NCI-H1436 (cell line): ENCODE measurements at places on chromosomes 1 and 21.

DNA sequence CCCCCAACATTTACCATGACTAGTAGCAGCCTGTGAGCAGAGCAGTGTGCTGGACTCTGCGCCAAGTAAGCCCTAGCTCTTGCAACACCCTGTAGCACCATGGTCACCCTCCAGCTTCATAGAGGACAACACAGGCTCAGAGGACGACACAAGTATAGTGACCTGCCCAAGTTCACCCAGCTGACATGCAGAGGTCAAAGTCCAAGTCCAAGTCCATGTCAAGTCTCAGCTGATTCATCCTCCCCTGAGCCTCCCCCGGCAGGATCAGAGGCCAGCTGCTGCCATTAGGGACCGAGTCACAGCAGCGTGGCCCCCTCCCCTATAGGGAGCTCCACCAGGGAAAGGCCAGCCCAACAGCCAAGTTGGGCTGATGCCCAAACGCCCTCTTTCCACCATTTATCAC lies 15.9 kb downstream of the SDC3 start:
- DNase-seq = no peak

DNA sequence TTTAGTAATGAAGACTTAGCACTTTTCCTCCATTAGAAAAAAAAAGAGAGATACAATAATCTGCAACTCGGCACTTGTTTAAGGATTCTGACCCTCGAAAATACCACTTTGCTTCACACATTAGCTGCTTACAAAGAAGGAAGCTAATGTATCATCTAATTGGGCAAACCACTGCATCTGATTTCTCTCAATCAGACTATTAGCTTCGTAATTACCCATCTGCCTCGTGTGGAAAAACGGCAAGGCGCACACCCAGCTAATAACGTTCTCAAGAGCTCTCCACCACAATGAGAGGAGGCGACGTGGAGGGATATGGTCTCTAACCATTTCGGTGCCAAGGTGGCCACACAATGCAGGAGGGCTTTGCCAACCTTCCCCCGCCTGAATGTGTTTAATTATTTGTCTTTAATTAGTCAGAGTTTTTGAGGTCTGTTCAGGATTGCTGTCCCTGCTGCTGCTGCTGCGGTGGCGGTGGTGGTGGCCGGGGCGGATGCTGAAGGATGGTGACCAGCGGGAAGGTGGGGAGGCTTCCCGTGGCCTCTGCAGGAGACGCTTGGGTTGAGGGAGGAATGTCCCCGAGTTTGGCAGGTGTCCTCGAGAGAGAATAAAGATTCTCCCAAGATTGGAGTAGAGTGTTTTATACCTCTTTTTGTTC lies 374.5 kb downstream of the RPS6KC1 start:
- DNase-seq = peak; percentile 97

- DNase-seq = no peak
These were observed 98.8 kb downstream of the RASAL2 start for GRCh38 chr1:178192686-178193085.

- no peak for DNase-seq
These were observed 120.2 kb downstream of the PLD5 start for GRCh38 chr1:242404296-242404695.

DNA sequence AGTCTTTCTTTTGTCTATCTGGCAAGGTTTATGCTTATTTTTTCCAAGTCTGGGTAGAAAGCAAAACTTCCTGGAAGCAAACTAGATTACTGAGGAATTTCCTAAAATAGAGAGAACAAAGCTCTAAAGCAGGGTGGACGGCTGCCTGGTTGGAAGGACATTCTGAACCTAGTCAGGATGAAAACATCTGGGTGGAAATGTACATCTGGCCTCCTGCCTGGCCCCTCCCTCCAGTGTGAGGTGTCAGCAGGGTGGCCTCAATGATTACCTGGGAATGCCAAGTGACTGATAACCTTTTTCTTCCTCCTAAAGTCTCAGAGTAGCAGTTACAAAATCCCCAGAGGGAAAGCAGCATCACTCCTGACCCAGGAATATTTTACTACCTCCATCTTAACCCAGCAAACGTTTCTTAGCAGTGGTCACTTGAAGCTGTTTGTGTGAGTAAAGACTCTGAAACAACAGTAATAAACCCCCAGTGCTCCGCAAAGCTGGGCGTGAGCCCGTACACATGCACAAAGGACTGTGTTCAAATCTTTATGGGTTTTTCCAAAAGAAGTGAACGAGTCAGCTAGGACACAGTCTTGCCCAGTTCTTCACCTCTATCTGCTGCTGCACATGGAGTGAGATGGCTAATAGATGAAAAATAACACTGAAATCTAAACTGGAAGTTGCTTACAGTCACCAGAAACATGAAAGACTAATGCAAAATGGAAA lies 18.9 kb downstream of the ANGPTL7 start:
- no peak for DNase-seq

- DNase-seq = no peak
These were observed 55.3 kb upstream of the HNRNPU start for GRCh38 chr1:244919320-244920282.

DNA sequence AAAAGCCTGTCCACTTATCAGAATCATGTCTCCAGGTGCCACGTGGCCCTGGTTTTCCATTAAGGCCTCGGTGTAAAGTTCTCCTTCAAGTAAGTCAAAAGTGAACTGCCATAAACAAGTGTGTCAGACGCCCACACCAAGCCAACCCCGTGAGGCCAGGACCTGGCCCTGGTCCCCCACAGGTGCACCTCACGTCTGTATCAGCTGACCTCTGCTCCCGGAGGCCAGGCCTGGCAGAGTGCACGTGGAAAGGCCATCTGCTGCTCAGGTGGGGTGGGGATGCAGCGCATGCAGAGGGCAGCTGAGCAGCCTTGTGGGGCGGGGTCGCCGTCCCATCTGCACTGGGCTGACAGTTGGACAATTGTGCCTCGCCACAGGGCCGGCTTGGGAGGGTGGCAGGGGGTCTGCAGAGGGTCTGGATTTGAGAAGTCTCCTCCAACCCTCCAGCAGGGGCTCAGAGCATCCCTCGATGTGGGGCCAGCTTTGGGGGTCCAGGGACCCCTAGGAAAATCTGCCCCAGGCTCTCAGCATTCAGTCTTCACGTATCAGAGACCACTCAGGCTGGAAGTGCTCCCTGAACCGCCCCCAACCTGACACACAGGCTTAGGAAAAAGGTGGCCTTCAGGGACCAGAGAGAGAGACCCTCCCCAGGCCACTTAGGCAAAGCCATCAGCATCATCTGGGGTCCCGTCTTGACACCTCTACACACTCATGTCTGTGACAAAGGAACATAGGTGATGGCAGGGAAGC lies 3.0 kb downstream of the SLC19A1 start:
- no peak for DNase-seq

DNA sequence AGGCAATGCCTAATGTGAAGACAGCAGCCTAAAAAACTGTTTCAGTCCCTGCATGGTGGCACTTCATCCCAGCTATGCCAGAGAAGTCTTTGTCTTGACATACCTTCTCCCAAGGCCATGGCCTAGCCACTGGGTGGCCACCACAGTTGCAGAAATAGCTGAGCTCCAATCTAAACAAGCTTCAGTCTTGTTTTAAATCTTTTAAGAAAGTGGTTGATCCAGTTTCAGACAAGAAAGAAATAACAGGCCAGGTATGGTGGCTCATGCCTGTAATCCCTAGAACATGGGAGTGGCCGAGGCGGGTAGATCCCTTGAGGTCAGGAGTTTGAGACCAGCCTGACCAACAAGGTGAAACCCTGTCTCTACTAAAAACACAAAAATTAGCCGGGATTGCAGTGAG lies 600.0 kb upstream of the PLXNA2 start:
- DNase-seq = no peak

- no peak for DNase-seq
These were observed 331.3 kb upstream of the SNX7 start for GRCh38 chr1:98330224-98330623.

- DNase-seq = no peak
These were observed 1111.7 kb upstream of the B3GALT2 start for GRCh38 chr1:194298007-194298598.

DNA sequence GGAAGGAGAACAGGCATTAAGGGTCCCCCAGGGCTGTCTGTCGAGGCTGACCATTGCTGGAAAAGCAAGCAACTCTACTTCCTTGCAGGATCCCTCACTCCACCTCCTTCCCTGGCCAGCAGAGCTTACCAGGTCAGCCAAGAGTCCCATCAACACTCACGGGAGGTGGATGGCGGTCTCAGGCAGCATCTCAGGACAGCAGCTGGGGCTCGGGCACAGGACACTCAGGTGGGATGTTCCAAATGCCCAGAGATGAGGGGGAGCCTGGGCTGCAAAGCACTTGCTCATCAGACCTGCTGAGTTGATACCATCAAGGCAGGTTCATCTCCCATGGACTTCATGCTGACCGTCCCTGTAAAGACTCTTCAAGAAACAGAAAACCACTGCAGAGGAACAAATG lies 559.8 kb downstream of the NPHP4 start:
- no peak for DNase-seq

DNA sequence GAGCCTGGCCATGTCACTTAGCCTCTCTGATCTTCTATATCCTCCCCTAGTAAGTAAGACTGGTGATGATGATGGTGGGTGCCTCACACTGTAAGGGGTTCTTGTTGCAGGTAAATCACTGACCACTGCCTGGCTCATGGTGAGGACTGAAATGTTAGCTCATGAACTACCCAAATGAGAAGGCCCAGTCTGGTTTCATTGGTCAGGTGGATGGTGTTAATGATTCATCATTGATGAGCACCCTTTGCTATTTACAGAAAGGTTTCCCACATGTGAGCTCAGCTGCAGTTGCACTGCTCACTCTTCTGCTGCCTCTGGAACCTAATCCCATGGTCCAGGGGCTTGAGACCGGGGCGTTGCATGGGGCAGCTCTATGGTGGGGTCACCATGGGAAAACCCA lies 417.7 kb downstream of the PRDM2 start:
- no peak for DNase-seq

DNA sequence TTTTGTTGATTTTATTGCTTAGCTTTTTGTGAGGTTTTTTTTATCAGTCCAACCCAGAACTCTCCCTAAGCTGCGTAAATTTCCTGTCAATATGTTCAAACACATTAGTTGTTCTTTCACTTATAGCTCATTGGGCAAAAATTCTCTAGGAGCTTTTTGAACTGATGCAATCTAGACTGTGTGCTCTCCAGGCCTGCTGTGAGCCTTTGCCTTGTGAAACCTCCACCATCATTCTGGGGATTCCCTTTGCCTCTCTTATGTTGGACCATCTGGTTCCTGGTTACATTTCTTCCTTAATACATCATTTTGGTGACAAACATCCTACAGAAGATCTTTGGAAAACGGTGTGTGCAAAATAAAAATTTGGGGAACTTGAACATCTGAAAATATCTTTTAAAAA lies 247.2 kb downstream of the LRRC7 start:
- DNase-seq = no peak

DNA sequence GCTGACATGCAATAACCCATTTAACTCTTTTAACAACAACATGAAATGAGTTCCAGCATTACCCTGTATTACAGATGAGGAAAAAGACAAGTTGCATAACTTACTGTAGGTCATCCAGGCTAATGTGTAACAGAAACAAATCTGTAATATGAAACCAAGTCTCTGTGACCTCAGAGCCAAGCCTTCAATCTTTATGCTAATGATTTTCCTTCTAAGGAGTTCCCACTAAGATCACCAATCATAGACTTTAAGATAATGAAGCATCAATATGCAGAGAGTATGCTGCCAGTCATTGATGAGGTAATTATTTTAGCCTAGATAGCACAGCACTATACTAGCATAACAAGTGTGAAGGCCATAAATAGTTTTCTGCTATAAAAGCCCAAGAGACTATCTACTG lies 35.6 kb upstream of the RNPC3 start:
- DNase-seq = no peak

GRCh38 chr21:41678924-41679318 lies 87.9 kb downstream of the RIPK4 start:
- DNase-seq = peak; percentile 88

- no peak for DNase-seq
These were observed 67.8 kb downstream of the FASLG start for GRCh38 chr1:172726740-172727139.

DNA sequence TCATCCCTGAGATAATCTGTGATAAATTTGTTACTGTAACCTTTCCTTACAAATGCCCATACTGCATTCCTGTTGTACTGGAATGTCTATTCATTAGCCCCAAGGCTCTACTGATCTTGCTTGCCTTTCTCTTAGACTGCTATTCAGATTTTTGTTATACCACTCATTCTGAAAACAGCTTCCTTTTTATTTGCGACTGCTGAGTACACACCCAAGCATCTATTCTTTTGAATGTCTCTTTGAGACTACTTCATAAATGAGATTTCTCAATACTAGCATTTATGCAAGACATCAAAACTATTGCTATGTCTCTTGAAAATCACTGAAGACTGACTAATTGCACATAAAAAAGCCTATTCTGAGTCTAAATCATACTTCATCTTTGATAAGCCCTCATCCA lies 38.6 kb downstream of the DENND1B start:
- DNase-seq = no peak

DNA sequence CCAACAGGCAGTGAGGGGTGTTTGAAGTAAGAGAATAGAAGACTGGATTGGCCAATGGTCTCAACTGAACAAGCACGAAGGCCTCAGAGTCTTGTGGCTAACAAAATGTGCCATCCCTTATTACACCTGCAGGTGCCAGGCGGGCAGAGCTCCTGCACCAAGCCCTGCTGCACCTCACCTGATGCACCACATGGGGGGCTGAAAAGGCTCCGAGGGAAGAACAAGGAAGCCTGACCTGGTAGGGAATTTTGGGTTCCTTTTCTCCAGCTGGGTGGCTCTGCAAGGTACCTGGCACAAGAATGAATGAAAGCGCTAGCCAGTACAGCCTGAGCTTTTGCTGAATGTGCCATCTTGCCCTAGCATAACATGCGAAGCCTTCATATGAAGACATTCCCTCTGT lies 9.7 kb downstream of the HSD3B1 start:
- DNase-seq = no peak

DNA sequence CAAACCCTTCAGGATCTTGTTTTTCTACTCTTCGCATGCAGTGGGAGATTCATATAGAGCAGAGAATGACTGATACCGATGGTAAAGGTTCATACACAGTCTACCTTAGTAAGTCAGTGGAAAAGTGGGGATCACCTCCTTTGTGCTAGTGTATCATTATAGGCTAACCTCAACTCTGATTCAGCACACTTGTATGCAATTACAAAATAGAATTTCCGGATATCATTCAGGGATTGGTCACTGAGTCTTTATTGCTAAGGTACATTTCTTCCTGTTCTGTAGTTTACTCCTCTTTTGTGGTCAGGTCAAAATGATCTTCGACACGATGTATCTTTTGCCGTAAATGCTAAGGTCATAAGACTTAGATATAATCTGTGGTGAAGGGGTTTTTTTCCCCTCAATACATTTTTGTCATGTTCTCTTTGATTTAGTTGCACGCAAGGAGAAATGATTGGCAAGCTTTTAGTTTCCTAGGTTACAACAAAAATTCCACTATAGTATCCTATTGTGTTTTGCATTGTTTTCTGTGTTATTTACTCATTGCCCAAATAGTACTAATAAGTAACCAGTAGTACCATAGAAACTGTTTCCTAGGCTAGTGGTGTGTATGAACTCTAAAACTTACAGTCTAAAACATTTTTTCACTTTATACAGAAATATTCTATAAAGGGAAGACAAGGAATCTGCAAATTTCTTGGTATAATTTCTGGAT lies 35.7 kb upstream of the PLA2G4A start:
- no peak for DNase-seq

GRCh38 chr1:17214876-17215544 lies 10.1 kb downstream of the PADI1 start:
- DNase-seq = no peak
